ENCODE measurements at places on chromosomes 5 and 9. TPM values are rescaled to one million over a fixed set of nuclear protein-coding genes. Genes with fewer than 3 reads are reported as not detected.

The WHRN gene
- 5.2 TPM for total RNA-seq

The SLC2A8 gene
- 18.2 TPM for total RNA-seq

The C9 gene
- not detected for total RNA-seq

- no peak for DNase-seq
These were observed 87.8 kb downstream of the RXRA start for GRCh38 chr9:134413890-134414623.

- no peak for DNase-seq
These were observed 198.1 kb downstream of the LURAP1L start for GRCh38 chr9:12972608-12973589.

DNA sequence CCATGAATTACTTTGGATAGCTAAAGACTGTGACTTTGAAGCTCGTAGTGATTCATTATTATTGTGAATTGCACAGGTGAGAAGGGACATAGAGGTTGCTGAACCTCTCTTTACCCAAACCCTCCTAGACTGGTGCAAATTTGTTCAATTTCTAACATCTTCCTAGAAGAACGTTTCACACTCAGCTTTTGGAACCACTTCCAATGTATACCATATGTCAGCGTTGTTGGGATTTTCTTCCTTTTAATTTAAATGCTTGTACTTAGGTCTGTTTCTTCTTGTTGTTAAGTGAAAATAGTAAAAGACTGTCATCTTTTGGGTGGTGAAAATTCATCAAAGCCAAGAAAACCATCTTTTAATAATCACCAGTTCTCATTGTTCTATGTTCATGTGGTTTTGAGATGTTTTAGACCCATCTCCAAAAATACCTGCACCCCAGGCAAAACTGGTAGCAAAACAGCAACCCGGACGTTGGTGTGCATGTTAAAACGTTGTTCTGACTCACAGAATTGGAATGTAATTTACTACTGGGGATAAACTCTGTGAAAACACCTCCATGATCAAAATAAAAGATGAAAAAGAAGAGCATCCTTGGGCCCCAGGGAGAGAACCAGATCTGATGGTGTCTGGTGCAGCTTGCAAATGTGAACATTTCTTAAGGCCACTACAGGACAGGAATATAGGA is 238.3 kb downstream of the NPR3 start:
- no peak for DNase-seq

GRCh38 chr5:166399781-166400180 is 1891.7 kb upstream of the WWC1 start:
- no peak for DNase-seq

DNA sequence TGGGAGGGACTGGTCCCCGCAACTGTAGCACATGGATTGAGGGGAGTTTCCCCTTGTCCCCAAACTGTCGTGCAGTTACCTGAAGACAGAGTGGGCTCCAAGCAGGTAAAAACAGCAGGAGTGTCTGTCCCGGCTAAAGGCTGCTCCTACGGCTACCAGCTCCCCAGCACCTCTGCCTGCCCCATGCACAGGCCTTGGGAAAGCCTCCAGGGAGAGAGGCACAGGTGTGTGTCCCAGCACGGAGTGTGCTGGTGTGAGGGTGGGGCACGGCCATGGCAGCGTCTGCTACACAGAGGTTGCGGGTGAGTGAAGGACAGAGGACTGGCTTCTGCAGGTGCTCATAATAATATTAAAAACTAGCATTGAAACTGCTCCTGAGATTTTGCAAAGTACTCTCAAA is 30.4 kb downstream of the STC2 start:
- DNase-seq, result no peak

GRCh38 chr9:128153060-128153946 is 4.0 kb downstream of the LCN2 start:
- DNase-seq, result no peak

DNA sequence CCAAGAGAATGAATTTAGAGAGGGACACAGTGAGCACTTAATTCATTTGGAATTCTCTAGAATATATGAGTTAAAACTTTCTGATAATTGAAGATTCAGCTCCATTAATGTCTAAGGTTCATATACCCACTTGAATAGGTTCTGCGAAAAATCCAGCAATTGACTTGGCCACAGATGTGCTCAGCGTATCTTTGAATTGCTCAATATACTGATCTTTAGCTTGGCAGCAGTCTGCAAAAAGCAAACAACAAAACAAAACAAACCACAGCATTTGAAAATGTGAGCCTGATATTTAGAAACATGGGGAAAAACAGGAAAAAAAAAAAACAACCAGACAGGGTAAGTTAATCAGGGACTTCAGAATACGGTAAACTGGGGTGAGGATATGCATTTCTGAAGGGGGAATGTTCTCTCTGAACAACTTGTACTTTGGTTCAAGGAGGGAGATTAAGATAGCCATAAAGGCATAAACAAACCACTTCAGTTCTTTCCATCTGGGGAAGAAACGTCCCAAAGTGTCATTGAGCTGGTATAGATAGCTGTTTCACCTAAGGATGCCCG is 21.4 kb downstream of the AGXT2 start:
- no peak for DNase-seq

DNA sequence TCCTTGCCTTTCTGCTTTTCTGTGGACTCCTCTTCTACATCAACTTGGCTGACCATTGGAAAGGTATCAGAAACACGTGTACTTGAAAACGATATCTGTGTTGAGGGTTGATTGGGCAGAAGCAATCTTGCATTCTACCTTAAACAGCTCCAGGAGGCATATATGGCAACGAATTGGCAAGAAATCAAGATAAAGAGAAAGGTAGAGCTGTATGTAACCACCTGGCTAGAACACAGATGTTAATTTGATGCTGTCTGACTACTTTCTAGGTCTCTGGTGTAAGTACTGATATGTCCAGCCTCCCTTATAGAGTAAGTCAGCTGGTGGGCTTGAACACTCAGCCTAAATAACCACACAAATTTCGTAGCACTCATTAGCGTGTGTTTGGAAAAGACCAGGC is 1.3 kb downstream of the MAN1B1 start:
- no peak for DNase-seq

DNA sequence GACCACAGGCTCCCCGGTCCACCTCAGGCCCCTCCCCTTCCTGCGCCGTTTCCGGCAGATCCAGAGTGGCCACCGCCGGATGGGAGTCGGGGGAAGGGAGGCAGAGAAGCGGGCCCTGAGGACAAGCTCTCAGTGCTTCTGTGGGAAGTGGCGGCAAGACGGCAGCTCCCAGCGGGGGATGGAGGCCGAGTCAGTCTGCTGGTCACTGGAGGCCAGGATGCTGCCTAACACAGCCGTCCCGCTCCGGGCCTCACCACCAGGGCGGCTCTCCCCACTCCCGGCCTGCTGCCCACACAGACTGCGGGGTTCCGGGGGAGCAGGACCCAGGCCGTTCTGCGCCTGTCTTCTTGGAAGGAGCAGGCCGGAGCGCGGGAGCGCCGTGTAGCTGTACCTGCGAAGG is 31.4 kb downstream of the FXN start:
- DNase-seq, result no peak

DNA sequence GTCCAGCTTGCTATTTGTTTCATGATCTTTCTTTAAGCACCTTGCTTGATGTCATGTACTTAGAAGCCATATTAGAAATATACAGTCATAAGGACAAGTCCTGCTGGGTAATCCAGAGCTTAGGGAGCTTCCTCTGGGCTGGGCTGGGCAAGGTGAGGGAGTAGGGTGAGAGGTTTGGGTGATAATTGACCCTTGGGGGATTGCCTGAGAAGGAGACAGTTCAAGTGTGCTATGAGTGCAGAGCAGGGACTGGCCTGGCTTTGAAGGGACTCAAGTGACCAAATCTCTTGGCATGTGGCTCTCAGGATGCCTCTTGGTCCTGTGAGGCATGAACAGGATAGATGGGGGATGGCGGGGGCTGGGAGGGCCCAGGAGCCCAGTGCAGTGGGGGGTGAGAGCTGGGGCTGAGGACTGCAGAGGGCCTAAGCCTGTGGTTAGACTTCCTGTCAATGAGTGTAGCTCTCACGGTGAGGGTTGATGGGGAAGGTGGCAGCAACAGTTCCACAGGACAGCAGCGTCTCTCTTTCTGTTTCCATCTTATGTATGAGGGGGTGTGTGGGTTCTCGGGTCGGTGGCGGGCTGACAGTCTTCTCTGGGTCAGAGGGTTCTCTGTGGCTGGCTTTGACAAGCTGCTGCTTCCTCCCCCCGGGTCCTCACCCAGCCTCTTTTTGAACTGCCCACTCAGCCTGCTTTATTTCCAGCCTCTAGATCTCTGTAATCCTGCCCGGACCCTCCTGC is 53.5 kb downstream of the RGS3 start:
- DNase-seq, result no peak

DNA sequence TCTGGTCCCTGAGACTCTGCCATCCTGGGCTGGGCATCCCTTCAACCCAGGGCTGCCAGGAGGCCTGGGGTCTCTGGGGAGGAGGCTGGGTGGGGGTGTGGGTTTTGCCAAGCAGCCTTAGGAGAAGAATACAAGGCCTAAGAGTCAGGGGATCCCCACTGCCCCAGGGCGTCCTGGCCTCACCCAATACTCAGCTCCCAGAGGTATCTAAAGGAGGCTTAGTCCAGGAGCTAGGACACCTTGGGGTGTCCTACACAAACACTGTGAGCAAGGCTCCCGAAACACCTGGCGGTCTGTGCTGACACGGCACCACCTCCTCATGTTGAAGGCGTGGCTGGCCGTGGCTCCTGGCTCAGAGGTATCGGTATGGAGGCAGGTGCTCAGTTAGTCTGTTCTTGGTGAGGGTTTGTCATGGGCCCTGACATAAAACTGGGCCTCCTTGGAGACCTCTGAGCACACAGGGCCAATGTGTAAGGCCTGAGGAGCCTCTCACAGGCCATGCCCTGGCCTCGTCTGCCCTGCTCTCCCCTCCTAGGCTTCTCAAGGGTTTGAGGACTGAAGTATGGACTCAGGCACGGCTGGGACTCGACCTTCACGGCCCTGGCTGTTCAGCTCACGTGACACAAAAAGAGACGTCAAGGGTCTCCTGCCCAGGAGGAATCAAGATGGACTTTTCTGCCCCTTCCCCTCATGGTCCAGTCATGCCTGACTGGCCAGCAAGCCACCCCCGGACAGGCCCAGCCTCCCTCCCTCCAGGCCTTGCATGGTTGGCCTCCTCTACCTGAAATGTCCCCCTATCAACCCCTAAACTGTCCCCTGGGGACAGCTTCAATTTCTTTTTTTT is 277.3 kb downstream of the FSTL4 start:
- no peak for DNase-seq

DNA sequence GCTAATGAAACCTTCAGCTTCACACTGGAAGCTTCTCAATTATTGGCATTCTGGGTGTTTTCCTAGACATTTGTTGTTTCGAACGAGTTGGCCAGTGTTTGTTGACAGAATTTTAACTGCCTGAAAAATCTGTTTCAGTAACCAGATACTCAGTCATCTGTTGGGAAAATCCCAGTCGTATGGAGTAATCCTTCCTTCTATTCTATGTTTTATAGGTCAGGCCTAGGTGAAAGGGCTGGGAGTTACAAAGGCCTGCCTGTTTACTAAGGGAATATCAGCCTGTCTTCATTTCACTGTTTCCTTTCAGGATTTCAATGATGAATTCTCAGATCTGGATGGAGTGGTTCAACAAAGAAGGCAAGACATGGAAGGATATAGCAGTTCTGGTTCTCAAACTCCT is 59.9 kb downstream of the GRAMD2B start:
- no peak for DNase-seq

GRCh38 chr5:10111571-10111970 is 138.1 kb downstream of the ATPSCKMT start:
- no peak for DNase-seq

DNA sequence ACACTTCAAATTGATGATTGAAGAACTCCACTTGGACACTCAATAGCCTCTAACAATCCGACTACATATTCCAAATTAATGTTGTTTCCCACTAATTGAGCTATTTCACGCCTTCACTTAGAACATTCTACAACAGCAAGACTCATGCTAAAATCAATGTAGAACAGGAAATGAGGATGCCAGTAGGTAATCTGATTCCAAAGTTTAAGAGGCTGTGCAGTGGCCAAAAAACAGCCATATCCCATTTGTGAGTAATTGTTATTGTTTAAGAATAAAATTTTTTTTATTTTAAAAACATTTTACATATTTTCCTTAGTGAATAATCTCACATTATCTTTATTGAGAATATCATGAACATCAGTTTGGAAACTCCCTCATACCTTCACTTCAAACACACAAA is 35.7 kb upstream of the GHR start:
- no peak for DNase-seq

GRCh38 chr5:84602371-84602771 is 217.7 kb upstream of the EDIL3 start:
- DNase-seq, result no peak

DNA sequence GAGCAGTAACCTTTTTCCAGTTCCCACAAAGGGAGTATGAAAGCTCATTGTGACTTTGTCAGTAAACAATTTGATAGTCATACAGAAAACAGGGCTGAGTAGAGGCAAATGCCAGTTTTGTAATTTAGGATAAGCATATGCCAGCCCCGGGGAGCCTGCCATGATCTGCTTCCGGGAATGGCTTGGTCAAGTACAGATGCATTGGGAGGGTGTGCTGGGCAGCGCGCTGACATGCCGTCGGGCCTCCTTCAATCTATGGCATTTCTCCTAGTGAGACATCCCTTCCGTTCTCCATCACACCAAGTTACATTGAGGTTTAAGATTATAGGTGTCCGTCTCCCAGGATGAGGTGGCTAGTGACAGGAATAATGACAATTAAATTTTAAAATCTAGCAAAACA is 48.6 kb downstream of the GNA14 start:
- DNase-seq, result no peak

Measured in epithelial cell of proximal tubule (primary cell).